Activated naive CD8-positive, alpha-beta T cell treated with anti-CD3 and anti-CD28 coated beads, Interleukin-2, amount 10 ng/mL, durations not matched to agents 7 days and 5 days (primary cell): ENCODE measurements at places on chromosomes 5 and 9. TPM values are rescaled to one million over a fixed set of nuclear protein-coding genes. Genes with fewer than 3 reads are reported as not detected.

OLFM1 gene
- total RNA-seq: not detected

F2RL2 gene
- not detected for total RNA-seq

ROPN1L gene
- 1.4 TPM for total RNA-seq

GRCh38 chr9:12425878-12426864, 267.0 kb upstream of the TYRP1 start:
- H3K27me3 ChIP-seq: no peaks in the 10 kb centered on the region
- no peaks in the 10 kb centered on the region for H3K36me3 ChIP-seq
- no peak for DNase-seq
- no peak overlapping the region for H3K27ac ChIP-seq

- no peak overlapping the region for H3K4me3 ChIP-seq
- H3K4me1 ChIP-seq: no peaks in the 10 kb centered on the region
- no peaks in the 10 kb centered on the region for H3K36me3 ChIP-seq
- no peak overlapping the region for H3K27ac ChIP-seq
- peaks cover 2% of the 10 kb centered on the region for H3K27me3 ChIP-seq
Measured at GRCh38 chr5:172659909-172660628, 19.0 kb downstream of the NEURL1B start.

DNA sequence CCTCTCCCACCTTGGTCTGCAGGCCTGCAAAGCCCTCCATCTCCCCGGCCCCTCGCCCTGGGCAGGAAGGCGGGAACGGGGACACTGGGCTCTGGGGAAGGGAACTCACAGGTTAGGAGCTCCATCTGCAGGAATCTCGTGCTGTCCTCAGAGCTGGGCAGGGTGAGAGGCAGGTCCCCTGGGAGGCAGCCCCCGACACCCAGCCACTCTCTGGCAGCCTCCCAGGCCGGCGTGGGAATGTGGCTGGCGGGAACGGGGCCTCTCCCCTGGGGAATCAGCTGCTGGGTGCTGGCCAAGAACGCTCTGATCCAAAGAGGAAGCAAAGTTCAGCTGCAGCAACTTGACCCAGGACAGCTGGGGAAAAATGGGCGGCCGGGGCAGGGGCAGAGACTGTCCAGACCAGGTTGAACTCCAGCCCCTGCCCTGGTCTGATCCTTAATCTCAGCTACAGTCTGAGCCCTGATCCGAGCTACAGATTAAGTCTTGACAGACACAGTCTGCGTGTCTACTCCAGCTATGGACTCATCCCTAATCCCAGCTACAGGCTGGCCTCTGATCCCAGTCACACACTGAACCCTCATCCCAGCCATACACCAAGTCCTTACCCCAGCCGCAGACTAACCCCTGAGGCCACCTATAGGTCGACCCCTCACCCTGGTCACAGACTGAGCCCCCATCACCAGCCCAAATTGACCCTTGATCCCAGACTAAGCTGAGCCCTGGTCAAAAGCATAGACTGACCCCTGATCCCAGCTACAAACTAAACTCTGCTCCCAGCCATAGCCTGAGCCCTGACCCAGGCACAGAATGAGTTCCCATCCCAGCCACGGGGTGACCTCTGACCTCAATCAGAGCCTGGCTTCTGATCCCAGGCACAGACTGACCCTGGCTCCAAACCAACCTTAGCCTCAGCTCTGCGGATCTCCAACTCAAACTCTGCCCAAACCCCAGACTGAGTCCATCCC, 37.3 kb upstream of the EGFL7 start:
- no peak for DNase-seq
- no peaks in the 10 kb centered on the region for H3K36me3 ChIP-seq
- H3K4me1 ChIP-seq: peaks cover 2% of the 10 kb centered on the region
- no peak overlapping the region for H3K4me3 ChIP-seq
- peak overlapping the region; percentile 24 for H3K27ac ChIP-seq
- H3K27me3 ChIP-seq: no peaks in the 10 kb centered on the region

DNA sequence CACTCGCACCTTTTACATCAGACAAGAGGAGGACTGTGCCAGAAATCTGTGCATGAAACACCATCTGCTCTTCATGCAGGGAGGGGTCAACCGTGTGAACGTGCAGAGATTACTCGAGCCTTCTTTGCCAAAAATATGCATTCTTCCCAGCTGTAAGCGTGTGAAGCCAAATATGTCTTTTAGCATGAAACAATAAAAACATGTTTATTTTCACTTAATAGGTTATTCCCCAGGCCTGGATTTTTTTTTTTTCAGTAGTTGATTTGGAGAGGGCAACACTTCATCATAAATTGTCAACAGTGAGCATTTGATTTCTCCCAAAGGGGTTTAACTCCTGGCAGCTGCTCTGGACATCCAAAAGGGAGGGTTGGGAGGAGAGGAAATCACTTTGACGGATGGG, 23.8 kb downstream of the PLAC8L1 start:
- no peak overlapping the region for H3K4me3 ChIP-seq
- peaks cover 36% of the 10 kb centered on the region for H3K27me3 ChIP-seq
- peaks cover 8% of the 10 kb centered on the region for H3K4me1 ChIP-seq
- no peaks in the 10 kb centered on the region for H3K36me3 ChIP-seq
- no peak for DNase-seq
- no peak overlapping the region for H3K27ac ChIP-seq

ARID3C gene
- total RNA-seq: not detected

DNA sequence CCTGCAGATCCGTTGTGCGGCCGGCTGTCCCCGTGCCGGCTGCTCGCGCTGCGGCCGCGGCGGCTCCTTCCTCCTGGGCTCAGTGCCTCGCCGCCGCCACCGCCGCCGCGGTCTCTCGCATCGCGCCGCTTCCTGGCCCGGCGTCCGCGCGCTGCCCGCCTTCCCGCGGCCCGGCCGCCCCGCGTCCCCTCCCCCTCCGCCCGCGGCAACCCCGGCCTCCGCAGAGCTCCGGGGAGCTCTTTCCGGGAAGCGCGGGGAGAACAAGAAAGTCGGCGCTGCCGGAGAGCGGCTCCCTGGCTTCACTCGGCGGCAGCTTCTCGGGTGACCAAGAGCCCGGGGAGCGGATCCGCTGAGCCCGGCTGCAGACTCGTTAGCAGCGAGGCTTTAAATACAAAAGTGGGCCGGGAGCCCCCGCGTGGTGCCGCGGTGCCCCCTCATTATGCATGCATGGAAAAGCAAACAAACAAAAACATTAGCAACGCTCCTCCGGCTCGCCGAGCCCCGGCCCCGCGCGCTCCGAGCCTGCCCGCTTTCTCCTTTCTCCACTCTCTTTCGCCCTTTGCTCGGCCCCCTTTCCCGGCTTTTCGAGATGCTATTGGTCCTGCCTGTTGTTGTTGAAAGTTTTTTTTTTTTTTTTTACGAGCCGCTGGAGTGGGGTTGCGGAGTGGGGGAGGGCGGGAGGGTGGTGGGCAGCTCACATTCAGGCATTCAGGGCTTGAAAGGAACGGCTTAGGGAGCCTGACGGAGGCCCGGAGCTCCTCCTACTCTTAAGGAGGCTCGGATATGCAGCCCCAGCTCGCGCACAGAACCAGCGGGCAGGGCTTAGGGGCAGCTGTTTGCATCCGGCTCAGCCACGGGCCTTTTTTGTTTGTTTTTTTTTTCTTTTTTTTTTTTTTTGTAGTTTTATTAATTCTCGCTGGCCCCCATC, at the start of gene GAS1:
GAS1 (minus strand) TSS at position 361 of the 928 bp plus-strand sequence. CDS start 727 bp downstream, outside the sequence.
- H3K4me3 ChIP-seq: peak within 1 kb of the TSS; percentile 76
- DNase-seq: peak; percentile 57
- no peak within 1 kb of the TSS for H3K27ac ChIP-seq
- H3K36me3 ChIP-seq: no peaks in the 10 kb centered on the region

DNA sequence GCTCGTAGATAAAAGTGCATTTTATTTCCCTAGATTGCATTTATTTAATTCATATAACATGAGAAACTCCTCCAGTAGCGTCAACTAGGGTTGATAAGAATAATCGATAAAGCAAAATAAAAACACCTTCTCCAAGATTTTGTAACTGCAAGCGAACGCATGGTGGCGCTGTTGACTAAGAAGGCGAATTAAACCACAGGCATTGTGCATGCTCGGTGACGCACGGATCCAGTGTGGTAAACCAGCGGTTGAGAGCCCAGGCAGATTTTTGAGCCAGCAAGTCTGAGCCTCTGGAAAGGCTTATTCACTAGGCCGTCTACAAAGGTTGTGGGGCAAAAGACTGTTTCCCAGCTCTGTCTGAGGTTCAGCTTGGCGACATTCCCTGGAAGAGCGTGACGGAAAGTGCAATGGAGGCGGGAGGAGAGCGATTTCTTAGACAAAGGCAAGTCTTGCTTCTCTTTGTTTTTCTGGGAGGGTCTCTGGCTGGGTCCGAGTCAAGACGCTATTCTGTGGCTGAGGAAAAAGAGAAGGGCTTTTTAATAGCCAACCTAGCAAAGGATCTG, at the start of gene PCDHB3:
PCDHB3 (plus strand) TSS at position 231 of the 563 bp plus-strand sequence; CDS start at position 408, 177 bp downstream.
- no peaks in the 10 kb centered on the region for H3K36me3 ChIP-seq
- H3K4me1 ChIP-seq: no peaks in the 10 kb centered on the region
- no peak within 1 kb of the TSS for H3K4me3 ChIP-seq
- H3K27me3 ChIP-seq: peaks cover 8% of the 10 kb centered on the region
- H3K27ac ChIP-seq: no peak within 1 kb of the TSS
- no peak for DNase-seq

- H3K4me3 ChIP-seq: no peak overlapping the region
- no peak overlapping the region for H3K27ac ChIP-seq
- H3K36me3 ChIP-seq: no peaks in the 10 kb centered on the region
- H3K4me1 ChIP-seq: no peaks in the 10 kb centered on the region
- H3K27me3 ChIP-seq: peaks cover 7% of the 10 kb centered on the region
- DNase-seq: no peak
Measured at GRCh38 chr5:124755565-124755964, 9.1 kb upstream of the ZNF608 start.

DNA sequence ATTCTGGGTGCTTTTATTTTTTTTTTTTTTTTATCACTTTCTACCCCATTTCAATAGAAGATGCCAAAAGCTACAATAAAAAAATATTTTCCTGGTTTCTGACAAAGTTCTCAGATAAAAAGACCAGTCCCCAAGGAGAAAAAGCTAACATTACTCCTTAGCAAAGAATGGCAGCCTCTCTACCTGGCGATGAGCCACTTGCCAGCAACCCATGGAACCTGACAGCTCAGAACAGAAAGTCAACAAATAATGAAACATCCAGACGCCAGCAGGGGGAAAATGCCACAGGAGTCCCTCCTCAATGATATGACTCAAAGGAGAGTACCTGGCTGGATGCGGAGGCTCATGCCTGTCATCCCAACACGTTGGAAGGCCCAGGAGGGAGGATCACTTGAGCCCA, 123.2 kb downstream of the MYO10 start:
- no peaks in the 10 kb centered on the region for H3K4me1 ChIP-seq
- no peak overlapping the region for H3K27ac ChIP-seq
- DNase-seq: no peak
- H3K4me3 ChIP-seq: no peak overlapping the region
- H3K36me3 ChIP-seq: no peaks in the 10 kb centered on the region

DNA sequence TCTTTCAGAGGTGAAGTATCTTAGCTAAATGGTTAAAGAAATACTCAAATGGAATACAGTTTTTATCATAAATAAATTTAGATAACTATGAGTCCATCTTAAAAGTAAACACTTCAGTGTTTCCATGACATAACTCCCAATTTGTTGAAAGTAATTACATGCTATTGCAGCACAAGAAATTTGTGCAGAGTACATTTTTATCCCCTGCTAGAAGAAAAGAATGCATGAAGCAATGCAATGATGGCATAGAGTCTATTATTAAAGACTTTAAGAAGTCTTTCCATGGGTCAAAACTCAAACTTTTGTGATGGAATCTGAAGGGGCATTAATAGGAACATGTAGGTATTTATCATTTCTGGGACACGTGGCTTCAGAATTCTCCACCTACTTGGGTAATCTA, 106.6 kb upstream of the DPYSL3 start:
- H3K4me3 ChIP-seq: no peak overlapping the region
- H3K27ac ChIP-seq: no peak overlapping the region
- no peaks in the 10 kb centered on the region for H3K36me3 ChIP-seq
- DNase-seq: no peak
- H3K4me1 ChIP-seq: no peaks in the 10 kb centered on the region

- H3K36me3 ChIP-seq: peaks cover 19% of the 10 kb centered on the region
- H3K4me3 ChIP-seq: no peak overlapping the region
Measured at GRCh38 chr5:137672001-137672400, 63.9 kb downstream of the KLHL3 start.

- no peak overlapping the region for H3K27ac ChIP-seq
- H3K4me3 ChIP-seq: no peak overlapping the region
- no peak for DNase-seq
Measured at GRCh38 chr9:107929443-107929842, 439.9 kb upstream of the KLF4 start.

FAM81B gene
- total RNA-seq: not detected

ADAMTS2 gene
- not detected for total RNA-seq

DNA sequence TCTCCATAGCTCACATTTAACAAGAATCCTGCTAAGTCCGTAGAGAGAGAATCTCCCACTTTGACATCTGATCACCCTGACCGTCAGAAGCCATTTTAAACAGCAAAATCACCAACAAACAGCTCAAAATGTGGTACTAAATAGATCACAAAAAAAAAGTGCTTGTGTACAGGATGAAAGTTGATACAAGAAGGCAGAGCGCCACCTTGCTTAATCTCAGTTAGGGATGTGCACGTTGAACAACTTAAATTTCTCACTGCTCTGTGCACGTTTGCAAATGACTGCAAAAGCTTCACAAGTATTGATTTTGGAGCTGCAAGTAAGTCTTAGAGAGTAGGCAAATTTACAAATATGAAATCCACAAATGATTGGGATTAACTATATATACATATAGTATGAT, 63.1 kb upstream of the NREP start:
- H3K4me1 ChIP-seq: no peaks in the 10 kb centered on the region
- DNase-seq: no peak
- H3K27me3 ChIP-seq: no peaks in the 10 kb centered on the region

RFX3 gene
- total RNA-seq: 16.2 TPM

DNA sequence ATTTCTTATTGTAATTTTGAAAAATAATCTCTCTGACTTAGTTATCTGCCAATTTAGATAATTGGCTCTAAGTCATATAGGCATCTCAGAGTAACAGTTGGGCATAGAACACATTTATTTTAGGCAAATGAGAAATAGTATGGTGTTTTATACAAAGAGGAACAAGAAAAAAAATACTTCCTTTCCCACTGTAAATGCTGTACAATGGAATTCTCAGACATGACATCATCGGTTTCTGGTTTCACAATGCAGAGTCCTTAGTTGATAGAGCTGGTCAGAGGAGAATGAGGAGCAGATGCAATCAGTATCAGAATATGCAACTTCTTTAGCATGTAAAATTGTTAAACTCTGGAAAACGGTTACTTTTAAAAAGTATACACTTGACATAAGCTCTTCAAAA, 49.4 kb downstream of the PLK2 start:
- no peaks in the 10 kb centered on the region for H3K4me1 ChIP-seq
- H3K4me3 ChIP-seq: no peak overlapping the region
- DNase-seq: no peak

GRCh38 chr5:162466011-162466410, 398.4 kb downstream of the GABRG2 start:
- H3K4me1 ChIP-seq: no peaks in the 10 kb centered on the region
- no peak overlapping the region for H3K27ac ChIP-seq
- no peak overlapping the region for H3K4me3 ChIP-seq
- no peak for DNase-seq

DNA sequence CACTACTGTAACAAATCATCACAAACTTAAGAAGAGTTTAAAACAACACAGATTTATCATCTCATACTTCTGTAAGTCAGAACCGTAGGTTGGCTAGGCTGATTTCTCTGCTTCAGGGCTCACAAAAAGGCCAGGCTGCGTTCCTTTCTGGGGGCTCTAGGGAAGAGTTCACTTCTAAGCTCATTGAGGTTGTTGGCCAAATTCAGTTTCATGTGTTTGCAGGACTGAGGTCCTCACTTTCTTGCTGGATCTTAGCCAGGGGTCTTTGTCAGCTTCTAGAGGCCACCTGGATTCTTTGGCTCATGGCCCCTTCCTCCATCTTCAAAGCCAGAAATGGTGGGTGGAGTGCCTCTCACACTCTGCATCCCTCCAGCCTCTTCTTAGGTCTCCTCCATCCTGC, 76.0 kb downstream of the ACTBL2 start:
- no peaks in the 10 kb centered on the region for H3K36me3 ChIP-seq
- no peak overlapping the region for H3K4me3 ChIP-seq
- DNase-seq: no peak
- H3K4me1 ChIP-seq: no peaks in the 10 kb centered on the region
- H3K27me3 ChIP-seq: peaks cover 9% of the 10 kb centered on the region

TSPAN17 gene
- 39.6 TPM for total RNA-seq
